Kidney (tissue), 22 donors: ENCODE measurements at places on chromosomes 6 and 20.
A peak's percentile ranks its signal among the peaks of the same experiment; 100 is the strongest.

- DNase-seq = no peak
These were observed 133.4 kb downstream of the LAMP5 start for GRCh38 chr20:9647741-9648140.

- peak; percentile 85 for DNase-seq
These were observed 91.6 kb downstream of the PRND start for GRCh38 chr20:4813076-4813862.

DNA sequence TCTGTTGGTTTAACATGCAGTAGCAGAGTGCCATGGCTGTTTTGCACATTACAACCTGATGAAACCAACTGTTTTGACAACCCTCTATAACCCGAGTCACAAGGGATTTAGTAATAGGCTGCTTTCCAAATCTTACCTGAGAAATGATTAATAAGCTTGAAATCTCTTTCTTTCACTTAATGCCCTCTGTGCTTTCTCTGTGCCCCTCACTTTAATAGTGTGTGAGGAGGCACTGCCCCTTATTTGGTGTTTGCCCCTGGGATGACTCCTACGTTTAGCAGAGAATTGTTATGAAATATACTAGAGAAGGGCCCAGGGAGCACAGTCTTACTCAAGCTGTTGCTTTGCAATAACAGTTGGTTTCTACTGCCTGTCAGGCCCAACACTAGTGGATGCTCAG, 31.0 kb upstream of the PTCHD4 start:
- no peak for DNase-seq

GRCh38 chr6:75893058-75893775, 144.2 kb downstream of the MYO6 start:
- peak; percentile 84 for DNase-seq

- no peak for DNase-seq
These were observed 4.5 kb downstream of the TREML4 start for GRCh38 chr6:41232667-41233066.

- no peak for DNase-seq
These were observed 188.2 kb downstream of the ZFP64 start for GRCh38 chr20:52003415-52003814.

DNA sequence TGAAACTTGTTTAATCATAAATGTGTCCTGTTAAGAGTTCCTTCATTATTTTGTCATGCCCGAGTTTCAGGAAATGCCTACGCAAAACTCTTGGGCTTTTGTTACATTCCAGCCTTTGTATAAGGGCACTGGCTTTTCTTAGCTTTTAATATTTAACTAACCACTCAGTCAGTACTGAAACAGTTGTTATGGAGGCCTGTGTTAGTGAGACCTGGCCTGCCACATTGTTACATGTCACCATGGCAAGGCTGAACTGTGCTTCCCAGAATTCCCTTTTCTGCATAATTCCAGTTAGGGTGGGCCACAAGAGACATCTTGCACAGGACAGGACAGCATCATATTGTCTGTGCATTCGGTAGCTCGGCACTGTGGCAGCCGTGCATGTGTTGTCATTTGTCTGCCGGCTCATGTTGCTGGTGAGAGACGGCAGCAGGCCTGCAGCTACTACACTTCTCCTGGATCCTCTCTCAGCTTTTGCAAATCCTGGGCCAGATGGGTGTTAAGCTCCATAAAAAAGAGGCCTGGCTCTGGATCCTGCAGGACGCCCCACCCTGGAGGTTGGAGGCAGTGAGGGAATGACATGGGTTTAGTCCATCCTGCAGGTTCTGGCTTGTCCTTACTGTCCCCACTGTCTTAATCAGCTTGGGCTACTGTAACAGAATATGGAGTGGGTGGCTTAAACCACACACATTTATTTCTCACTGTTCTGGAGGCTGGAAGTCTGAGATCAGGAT, 128.8 kb upstream of the DTNBP1 start:
- DNase-seq = peak; percentile 50

DNA sequence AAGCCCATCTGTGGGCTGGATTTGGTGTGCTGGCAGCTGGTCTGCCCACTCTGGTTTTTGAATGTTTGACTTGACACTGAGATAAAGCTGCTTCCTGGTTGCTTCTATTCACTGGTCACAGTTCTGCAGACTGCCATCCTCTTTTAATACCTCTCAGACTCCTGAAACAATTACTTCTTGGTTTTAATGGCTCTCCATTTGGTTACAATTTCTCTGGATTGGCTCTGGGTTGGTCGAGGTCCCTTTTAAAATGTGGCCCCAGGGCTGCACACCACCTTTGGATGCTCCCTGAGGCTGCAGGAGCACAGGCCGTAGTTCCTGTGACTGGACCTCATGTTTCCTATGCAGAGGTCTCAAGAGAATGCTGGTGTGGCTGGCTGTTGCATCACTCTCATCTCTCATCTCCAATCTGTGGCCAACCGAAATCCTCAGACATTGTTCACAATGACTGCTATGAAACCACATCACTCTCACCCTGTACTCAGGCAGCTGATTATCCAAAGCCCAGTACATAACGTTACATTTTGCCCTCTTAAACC, 98.5 kb downstream of the INSM1 start:
- no peak for DNase-seq

- no peak for DNase-seq
These were observed 75.3 kb downstream of the ASXL1 start for GRCh38 chr20:32433311-32434021.

GRCh38 chr6:129685662-129686031, 24.3 kb downstream of the ARHGAP18 start:
- no peak for DNase-seq

DNA sequence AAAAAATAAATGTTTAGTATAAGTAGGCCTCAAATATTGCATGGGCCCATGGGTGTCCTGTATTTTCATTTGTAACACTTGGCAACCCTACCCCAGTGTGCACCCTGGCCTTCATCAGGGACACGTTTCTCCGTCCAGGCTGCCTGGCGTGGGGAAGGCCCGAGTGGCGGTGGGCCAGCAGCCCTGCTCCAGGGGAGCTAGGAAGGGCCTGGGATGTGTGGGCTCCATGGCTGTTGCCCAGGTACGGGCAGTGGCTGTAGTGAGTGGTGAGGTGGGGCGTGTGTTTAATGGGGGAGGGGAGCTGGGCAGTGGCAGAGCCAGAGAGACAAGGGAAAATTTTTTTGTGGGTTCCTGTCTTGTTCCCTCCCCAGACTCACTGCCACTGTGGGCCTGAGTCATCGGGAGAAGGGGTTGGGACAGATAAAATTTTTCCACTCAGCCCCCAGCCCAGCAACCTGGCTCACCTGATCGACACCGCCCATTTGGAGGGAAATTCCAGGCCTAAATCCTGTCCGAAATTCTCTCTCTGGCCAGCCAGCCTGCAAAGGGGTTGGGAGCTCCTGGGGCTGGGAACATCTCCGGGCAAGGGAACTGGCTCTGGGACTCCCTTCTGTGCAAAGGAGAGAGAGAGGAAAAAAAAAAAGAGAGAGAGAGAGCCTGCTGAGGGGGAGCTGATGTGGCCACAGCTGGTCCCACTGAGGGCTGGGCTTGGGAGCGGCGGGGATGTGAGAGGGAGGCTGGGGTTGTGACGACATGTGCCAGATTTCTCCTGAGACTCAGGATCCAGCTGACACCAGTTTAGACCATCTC, 32.5 kb upstream of the VEGFA start:
- DNase-seq = no peak

DNA sequence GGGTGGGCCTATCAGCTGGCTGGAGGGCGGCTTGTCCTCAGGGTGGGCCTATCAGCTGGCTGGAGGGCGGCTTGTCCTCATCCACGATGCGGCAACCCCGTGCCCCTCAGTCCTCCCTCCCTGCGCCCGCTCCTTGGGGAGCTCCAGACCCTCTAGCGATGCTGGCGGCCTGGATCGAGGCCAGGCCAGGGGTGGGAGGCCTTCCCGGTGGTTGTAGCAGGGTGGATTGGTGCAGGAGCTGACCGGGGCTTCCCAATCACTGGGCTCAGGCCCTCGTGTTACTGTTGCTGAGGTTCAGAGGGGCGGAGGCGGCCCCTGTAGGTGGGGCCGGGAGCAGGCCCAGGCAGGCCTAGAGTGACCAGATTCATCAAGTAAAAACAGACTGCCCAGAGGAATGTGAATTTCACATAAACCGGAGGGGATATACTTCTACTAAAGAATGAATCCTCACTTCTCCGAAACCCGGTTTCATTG, 8.8 kb downstream of the SLC17A9 start:
- no peak for DNase-seq

DNA sequence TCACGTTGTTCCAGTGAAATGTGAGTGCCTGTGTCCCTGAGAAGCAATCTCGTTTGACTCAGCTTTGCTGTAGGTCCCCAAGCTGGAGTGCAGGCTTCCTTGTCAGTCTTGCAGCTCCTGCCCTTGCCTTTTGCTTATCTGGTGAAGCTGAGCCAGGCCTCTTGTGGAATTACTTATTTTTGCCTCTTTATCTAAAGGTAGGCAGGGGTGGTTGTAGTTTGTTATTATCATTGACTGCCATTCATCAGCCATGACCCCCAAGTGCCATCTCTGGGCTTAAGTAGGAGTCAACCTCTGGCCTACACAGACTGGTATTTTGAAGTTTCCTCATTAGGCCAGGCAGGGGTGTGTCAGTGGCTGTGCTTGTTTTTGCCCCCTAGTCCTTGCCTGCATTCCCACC, 2.1 kb downstream of the TMEM14B start:
- DNase-seq = no peak

- no peak for DNase-seq
These were observed 120.9 kb upstream of the SGK1 start for GRCh38 chr6:134438837-134439236.

GRCh38 chr6:118810420-118811027, 83.4 kb upstream of the ASF1A start:
- no peak for DNase-seq

- DNase-seq = no peak
These were observed 90.4 kb downstream of the CEP162 start for GRCh38 chr6:84137051-84137375.

DNA sequence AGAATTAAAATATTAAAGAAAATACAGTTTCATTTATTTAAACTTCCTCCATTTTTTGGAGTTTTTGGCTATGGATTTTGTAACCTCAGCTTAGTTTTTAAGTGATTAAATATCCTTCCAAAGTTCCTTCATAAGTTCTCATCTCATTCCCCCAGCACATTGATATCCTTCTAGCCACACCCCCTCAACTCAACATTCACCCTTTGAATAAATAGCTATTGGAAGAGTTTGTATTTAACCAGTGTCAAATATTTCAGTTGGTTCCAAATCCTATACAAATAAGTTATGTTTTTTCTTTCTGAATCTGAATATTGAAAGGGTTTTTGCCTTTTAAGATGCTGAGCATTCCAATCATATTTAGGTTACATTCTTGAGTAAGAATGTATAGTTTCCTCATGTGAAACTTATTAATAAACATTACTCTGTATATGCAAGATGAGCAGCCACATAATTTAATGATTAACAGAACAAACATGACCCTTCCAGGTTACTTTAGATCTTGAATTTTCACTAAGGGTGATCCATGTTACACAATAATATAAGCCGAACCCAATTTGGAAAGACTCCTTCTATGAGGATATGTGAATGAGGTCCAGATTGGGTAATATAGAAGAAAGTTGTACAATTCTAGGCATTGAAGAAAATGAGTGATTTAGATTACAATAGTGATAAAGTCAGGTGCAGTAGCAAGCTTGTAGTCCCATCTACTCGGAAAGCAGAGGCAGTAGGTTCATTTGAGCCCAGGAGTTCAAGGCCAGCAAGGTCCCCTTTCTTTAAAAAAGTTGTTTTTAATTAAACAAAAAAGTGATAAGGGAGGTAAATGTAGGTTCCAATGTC, 13.6 kb downstream of the GLYATL3 start:
- DNase-seq = no peak

DNA sequence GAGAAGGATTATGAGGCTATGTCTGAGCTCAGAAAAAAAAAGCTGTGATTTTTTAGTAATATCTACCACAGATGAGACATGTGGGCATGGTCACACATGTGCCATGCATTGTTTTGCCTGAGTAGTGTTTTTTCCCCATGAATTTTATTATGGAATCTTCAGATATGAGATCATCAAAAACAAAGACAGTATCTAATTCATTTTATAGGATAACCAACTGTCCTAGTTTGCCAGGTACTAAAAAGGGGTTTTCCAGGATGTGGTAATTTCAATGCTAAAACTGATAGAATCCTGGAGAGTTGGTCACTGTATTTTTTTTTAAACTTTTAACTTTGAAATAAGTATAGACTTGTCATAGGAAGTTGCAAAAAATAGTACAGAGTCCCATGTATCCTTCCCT, 127.4 kb upstream of the MAP3K7 start:
- DNase-seq = no peak
